Metanephros (tissue), 2 donors: ENCODE measurements at places on chromosomes 16 and 17. TPM values are rescaled to one million over a fixed set of nuclear protein-coding genes. Genes with fewer than 3 reads are reported as not detected.

Gene ALOX12
- 0.64 TPM for total RNA-seq

Gene TEKT5
- 0.64 TPM for total RNA-seq

Gene TAC4
- not detected for total RNA-seq

Gene ARHGAP44
- total RNA-seq = 7.9 TPM
